GM23338 (cell line): ENCODE measurements at places on chromosomes 5 and 9. TPM values are rescaled to one million over a fixed set of nuclear protein-coding genes. Genes with fewer than 3 reads are reported as not detected.

DNA sequence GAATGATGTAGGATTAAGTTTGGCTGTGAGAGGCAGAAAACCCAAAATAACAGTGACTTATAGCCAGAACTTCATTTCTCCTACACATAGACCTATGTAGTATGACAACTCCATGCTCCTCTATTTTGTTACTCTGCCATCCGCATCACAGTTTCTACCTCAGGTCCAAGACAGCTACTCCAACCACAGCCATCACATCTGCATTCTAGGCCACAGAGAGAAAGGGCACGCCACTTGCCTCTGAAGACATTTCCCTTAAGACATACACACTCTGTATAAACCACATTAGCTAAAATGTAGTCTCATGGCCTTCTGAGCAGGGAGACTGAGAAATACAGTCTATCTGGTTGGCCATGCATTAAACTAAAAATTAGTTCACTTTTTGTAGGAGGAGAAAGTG is 10.0 kb downstream of the SPINK4 start:
- no peaks in the 10 kb centered on the region for H3K4me1 ChIP-seq
- H3K27me3 ChIP-seq = no peaks in the 10 kb centered on the region

DNA sequence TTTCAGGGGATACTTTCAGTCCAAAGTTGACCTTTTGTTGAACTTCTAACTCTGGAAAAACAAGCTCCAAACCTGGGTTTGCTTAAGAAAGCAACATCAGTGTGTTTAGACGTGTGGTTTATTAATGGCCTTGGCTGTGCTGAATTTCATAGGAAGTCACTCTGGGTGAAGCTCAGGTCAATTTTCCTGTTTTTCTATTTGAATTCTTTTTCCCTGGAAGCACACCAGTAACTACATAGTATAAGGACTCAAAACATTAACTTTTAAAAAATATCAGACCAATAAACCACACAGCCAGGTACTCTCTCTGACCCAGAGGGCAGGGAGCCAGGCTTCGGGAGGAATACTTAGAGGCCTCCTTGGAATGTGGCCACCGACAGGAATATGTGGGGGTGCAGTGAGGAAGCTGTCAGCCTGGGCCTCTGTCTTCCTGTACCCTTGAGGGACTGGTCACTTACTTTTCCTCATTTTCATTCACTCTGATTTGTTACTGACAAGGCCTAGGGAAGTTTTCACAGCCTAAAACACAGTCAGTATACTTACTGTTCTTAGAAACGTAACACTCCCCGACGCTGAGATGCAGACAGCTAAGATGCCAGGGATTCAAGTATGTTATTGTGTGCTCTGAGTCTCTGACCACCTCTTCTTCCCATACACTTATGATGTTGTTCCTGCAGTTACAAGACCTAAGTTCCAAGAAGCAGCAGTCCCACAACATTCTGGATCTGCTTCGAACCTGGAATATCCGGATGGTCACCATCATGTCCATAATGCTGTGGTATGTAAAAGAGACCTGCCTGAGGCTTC is 18.9 kb downstream of the SLC22A5 start:
- H3K36me3 ChIP-seq = no peaks in the 10 kb centered on the region
- peaks cover 11% of the 10 kb centered on the region for H3K4me1 ChIP-seq

GRCh38 chr5:73273379-73274050 is 100.5 kb downstream of the TMEM174 start:
- H3K27me3 ChIP-seq = no peaks in the 10 kb centered on the region
- DNase-seq = no peak
- H3K4me3 ChIP-seq = no peak overlapping the region
- no peak overlapping the region for H3K27ac ChIP-seq

DNA sequence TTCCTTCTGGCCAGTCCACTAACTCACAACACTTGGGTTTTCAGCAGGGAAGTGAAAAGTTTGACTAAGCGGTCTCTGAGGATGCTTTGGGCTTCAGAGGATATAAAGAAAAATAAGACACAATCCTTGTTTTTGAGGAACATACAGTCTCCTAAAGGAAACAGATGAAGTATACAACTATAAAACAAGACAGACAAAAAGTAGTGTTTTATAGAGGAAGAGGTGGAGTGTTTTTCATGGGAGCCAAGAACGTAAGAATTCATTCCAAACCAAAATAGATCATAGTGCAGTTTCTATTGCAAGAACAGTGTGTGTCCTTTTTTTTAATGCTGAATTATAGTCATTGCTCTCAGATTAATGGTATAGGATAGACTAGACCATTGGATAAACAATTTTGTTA is 586.9 kb upstream of the BRINP1 start:
- no peaks in the 10 kb centered on the region for H3K27me3 ChIP-seq

GARIN3 gene
- not detected in 2 replicates for total RNA-seq

PIP5K1B gene
- 2.8 and 3.2 TPM in 2 replicates for total RNA-seq

GRCh38 chr9:105154723-105155191 is 89.7 kb upstream of the SLC44A1 start:
- DNase-seq = no peak
- H3K36me3 ChIP-seq = no peaks in the 10 kb centered on the region
- no peaks in the 10 kb centered on the region for H3K4me1 ChIP-seq
- H3K27me3 ChIP-seq = no peaks in the 10 kb centered on the region

BNC2 gene
- 13.2 and 17.7 TPM in 2 replicates for total RNA-seq

DNA sequence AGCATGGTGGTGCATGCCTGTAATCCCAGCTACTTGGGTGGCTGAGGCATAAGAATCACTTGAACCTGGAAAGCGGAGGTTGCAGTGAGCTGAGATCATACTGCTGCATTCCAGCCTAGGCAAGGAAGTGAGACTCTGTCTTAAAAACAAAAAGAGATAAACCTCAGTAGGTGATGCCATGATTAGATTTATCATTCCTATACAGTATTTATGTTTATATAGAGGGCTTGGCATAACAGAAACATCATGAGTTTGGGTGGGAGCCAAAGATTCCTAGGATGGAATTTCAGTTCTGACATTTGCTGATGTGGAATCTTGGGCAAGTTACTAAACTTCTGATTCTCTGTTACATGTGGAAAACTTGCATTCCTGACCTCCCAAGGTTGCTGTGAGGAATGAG is 22.3 kb downstream of the RFK start:
- no peaks in the 10 kb centered on the region; the same call in 1 of the 2 replicates for H3K4me1 ChIP-seq
- no peaks in the 10 kb centered on the region for H3K27me3 ChIP-seq
- H3K27ac ChIP-seq = no peak overlapping the region
- no peaks in the 10 kb centered on the region for H3K36me3 ChIP-seq

- peaks cover 10% of the 10 kb centered on the region for H3K4me1 ChIP-seq
- no peaks in the 10 kb centered on the region for H3K36me3 ChIP-seq
- no peak for DNase-seq
These were observed 40.2 kb downstream of the OSTF1 start for GRCh38 chr9:75128535-75128934.

ARID3C gene
- 0.49 TPM in 1 of 2 replicates, not detected in the other for total RNA-seq

GDF9 gene
- total RNA-seq = 0.14 and 0.66 TPM in 2 replicates

ORM2 gene
- total RNA-seq = 0.76 TPM in 1 of 2 replicates, not detected in the other

MEF2C gene
- 0.97 and 1.2 TPM in 2 replicates for total RNA-seq

ANKRD18A gene
- 2.4 and 2.7 TPM in 2 replicates for total RNA-seq

DNA sequence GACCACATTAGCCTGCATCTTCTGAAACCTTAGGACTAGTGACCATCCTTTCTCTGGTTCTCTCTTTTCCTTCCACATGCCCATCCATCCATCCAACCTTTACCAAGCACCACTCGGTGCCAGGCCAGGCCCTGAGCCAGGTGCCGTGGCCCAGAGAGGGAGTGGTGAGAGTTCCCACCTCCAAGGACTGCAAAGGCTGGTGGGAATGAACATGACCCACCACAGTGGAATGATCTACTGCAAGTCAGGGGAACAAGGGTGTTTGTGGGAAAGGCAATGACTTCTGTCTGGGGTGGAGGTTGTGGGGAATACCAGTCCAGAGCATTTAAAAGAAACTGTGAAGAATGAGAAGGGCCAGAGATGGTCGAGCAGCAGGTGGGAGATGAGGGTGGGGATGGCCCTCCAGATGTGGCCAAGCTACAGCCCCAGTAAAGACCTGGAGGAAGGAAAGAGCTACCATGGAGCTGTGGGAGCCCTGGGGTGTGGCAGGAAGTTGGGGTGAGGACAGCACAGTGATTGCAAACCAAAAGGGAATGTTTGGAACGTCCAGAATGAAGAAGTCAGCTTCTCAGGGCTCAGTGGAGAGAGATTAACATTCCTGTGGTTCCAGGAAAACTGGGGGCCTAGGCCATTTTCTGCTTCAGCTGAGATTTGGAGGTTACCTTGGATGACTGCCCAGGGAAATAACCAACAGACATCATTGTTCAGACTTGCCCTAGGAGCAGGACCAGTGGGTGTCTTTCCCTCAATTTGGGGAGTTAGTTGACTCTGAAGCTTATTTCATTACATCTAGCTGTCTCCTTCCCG is 30.7 kb upstream of the CORO2A start:
- H3K27me3 ChIP-seq = no peaks in the 10 kb centered on the region
- DNase-seq = no peak
- H3K36me3 ChIP-seq = no peaks in the 10 kb centered on the region
- H3K4me3 ChIP-seq = no peak overlapping the region

CLIC3 gene
- 0.56 TPM in 1 of 2 replicates, not detected in the other for total RNA-seq

GRCh38 chr5:124237206-124237695 is 509.2 kb downstream of the ZNF608 start:
- no peak overlapping the region for H3K27ac ChIP-seq
- H3K27me3 ChIP-seq = no peaks in the 10 kb centered on the region
- no peak overlapping the region for H3K4me3 ChIP-seq

GRCh38 chr5:172315587-172316493 is 32.3 kb upstream of the UBTD2 start:
- H3K4me3 ChIP-seq = no peak overlapping the region
- no peaks in the 10 kb centered on the region for H3K27me3 ChIP-seq

- DNase-seq = no peak
- peaks cover 22% of the 10 kb centered on the region for H3K4me1 ChIP-seq
- H3K27me3 ChIP-seq = no peaks in the 10 kb centered on the region
- no peaks in the 10 kb centered on the region; the same call in 1 of the 2 replicates for H3K36me3 ChIP-seq
These were observed 845 bp downstream of the ECSCR start for GRCh38 chr5:139461698-139462097.

SAPCD2 gene
- total RNA-seq = 55.1 and 60.3 TPM in 2 replicates

PIP5KL1 gene
- total RNA-seq = 7.5 and 13.4 TPM in 2 replicates

- no peak overlapping the region for H3K27ac ChIP-seq
- 0 out of 2 replicates have a peak, but pooled peaks cover 6% of the 10 kb centered on the region for H3K4me1 ChIP-seq
- H3K27me3 ChIP-seq = no peaks in the 10 kb centered on the region
- peak; percentile 51 for DNase-seq
These were observed 20.8 kb downstream of the ENHO start for GRCh38 chr9:34501889-34502425.

MPDZ gene
- 37.0 and 43.1 TPM in 2 replicates for total RNA-seq

DNA sequence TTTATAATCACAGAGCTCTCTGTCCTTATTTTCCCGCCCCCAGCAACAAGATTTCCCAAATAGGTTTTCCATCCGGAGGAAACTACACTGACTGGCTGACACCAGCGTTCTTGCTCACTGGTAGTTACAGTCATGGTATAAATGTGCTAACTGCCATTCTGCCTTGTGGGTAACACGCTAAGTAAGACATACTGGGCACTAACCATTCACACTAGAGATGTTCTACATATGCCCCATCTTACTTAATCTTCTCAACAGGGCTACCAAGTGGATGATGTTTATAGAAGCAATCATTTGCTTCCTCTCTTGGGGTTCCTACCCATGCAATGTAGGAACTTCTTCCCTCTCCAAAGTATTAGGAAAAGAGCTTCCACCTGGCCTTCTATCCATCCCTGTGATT is 111.5 kb downstream of the SUSD1 start:
- DNase-seq = no peak
- peaks cover 19% of the 10 kb centered on the region for H3K4me1 ChIP-seq
- no peaks in the 10 kb centered on the region for H3K36me3 ChIP-seq

- no peak overlapping the region for H3K4me3 ChIP-seq
- H3K27ac ChIP-seq = no peak overlapping the region
- H3K36me3 ChIP-seq = no peaks in the 10 kb centered on the region
- no peaks in the 10 kb centered on the region for H3K27me3 ChIP-seq
- DNase-seq = no peak
These were observed 464.1 kb downstream of the DMRT2 start for GRCh38 chr9:1514250-1514649.

GRCh38 chr5:116454417-116454927 is 120.2 kb downstream of the SEMA6A start:
- peak overlapping the region; percentile 78 for H3K27ac ChIP-seq
- no peak overlapping the region for H3K4me3 ChIP-seq
- DNase-seq = no peak
- H3K36me3 ChIP-seq = peaks cover 30% of the 10 kb centered on the region; the same call in 1 of the 2 replicates
- no peaks in the 10 kb centered on the region for H3K27me3 ChIP-seq
- H3K4me1 ChIP-seq = peaks cover 50% of the 10 kb centered on the region

- no peaks in the 10 kb centered on the region for H3K36me3 ChIP-seq
- H3K27ac ChIP-seq = no peak overlapping the region
- H3K4me3 ChIP-seq = peak overlapping the region; percentile 47
- peak; percentile 93 for DNase-seq
- peaks cover 40% of the 10 kb centered on the region for H3K27me3 ChIP-seq
These were observed 518.3 kb downstream of the CTNND2 start for GRCh38 chr5:11385901-11386293.

- H3K36me3 ChIP-seq = no peaks in the 10 kb centered on the region
- no peak overlapping the region for H3K27ac ChIP-seq
- no peak overlapping the region for H3K4me3 ChIP-seq
- DNase-seq = no peak
- no peaks in the 10 kb centered on the region for H3K4me1 ChIP-seq
These were observed 49.2 kb downstream of the NACC2 start for GRCh38 chr9:136045595-136046553.

IFNE gene
- 0.21 and 0.35 TPM in 2 replicates for total RNA-seq

DNA sequence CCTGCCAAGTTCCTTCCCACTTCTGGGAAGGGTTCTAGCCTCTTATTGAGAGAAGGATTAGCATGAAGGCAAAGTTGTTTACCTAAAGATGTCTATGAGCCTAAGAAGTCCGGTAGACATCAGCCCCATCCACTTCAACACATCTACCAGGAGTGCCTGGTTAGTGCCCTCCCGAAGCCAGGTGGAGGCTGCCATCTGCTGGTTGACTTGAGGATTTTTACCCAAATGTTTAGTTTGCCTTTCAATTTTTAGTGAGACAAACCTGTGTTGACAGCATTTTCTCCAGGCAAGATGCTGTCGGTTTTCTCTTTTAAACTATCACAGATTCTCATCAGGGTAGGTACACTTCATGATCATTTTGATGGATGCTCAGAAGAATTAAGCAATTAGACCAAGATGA is 83.6 kb upstream of the TNFSF8 start:
- H3K27ac ChIP-seq = no peak overlapping the region
- peaks cover 10% of the 10 kb centered on the region; the same call in 1 of the 2 replicates for H3K27me3 ChIP-seq
- no peak overlapping the region for H3K4me3 ChIP-seq

GRCh38 chr5:141848744-141849414 is 29.3 kb downstream of the PCDH1 start:
- H3K4me1 ChIP-seq = peaks cover 64% of the 10 kb centered on the region
- peak overlapping the region; percentile 100 for H3K27ac ChIP-seq
- peak; percentile 95 for DNase-seq
- H3K36me3 ChIP-seq = no peaks in the 10 kb centered on the region
- H3K4me3 ChIP-seq = peak overlapping the region; percentile 91
